CD4-positive, alpha-beta T cell treated with Interleukin-4 for 1 hour (primary cell): ENCODE measurements at places on chromosomes 4 and X.

GRCh38 chrX:153970357-153971123, 1.1 kb downstream of the HCFC1 start:
- DNase-seq: peak; percentile 21

- no peak for DNase-seq
These were observed 1.2 kb downstream of the NPNT start for GRCh38 chr4:105896461-105896942.

GRCh38 chr4:125833-126232, 1.5 kb downstream of the ZNF718 start:
- DNase-seq: no peak

DNA sequence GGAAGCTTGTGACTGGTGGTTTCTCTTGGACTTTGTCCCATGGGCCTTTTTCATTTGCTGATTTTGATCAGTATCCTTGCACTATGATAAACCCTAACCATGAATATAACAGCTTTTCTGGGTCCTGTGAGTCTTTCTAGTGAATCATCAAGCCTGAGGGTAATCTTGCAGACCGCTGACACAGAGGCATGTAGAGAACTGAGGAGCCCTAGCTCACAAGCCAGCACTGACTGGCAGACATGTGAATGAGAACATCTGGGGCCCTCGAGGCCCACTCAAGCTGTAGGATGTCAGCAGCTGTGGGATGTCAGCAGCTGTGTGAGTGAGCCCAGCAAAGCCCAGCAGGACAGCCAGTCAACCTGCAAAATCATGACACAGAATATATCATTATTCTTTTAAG, 36.7 kb downstream of the HMGB3 start:
- DNase-seq: no peak

DNA sequence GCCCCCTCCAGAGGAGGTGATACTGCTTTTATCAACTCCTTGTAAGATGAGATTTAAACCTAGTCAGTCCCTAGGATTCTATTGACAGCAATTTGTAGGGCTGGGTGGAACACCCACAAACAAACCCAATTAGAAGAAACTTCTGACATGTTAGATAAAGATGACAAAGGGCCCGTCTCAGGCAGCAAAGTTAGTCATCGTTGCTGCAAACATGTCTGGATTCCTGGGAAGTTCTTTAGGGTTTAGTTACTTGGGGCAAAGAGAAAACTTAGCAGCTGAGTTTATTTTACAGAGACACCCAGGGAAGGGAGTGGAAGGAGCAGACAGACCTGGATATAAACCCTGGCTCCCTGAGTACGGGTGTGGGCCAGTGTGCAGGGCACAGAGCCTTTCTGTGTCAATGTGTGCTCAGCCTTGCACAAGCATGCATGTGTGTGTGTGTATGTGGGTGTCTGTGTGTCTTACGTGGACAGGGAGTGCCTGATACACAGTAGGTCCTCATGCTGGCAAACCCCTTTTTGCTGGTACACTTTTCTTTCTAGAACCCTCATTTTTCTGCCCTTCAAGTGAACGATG, 130.0 kb upstream of the STX18 start:
- DNase-seq: no peak

GRCh38 chrX:103437147-103437873, 61.0 kb downstream of the BEX3 start:
- no peak for DNase-seq

- DNase-seq: no peak
These were observed 430.6 kb downstream of the BCOR start for GRCh38 chrX:39667191-39667590.

GRCh38 chr4:8502836-8503585, 62.4 kb downstream of the TRMT44 start:
- no peak for DNase-seq

DNA sequence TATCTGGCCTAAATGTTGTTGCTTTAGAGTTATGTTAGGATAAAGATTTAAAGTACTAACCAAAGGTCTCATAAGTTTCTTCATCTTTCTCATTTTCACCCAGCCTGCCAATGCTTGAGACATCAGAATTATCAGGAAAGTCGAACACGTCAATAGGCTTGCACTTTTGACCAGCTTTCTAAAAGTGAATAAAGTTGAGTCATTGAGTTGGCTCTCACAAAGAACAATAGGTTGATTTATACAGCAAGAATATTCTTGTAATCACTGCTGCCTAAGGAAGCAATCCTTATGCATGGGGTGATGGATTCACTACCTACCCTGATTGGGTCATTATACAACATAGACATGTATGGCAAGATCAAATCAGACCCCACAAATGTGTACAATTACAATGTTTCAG, 5.0 kb downstream of the CENPU start:
- DNase-seq: no peak

GRCh38 chr4:188955066-188955465, 815.8 kb downstream of the TRIML1 start:
- DNase-seq: no peak

DNA sequence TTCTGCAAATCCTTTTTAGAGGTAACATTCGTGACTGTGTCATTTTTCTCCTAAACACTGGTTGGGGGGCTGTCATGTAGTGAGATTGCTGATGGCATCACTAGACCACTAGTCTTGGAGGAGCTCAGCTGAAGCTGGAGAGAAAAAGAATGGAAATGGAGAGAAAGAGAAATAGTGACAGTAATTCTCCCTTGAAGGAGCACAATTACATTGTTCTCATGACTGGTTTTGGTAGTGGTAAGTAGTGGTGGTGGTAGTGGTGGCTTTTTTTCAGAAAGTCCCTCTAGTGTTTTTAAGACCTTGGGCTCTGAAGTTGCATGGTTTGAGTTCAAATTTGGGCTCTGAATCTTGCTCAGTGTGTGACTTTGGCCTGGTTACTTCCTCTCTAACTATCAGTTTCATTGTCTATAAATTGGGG, 99.8 kb downstream of the LARP7 start:
- no peak for DNase-seq

DNA sequence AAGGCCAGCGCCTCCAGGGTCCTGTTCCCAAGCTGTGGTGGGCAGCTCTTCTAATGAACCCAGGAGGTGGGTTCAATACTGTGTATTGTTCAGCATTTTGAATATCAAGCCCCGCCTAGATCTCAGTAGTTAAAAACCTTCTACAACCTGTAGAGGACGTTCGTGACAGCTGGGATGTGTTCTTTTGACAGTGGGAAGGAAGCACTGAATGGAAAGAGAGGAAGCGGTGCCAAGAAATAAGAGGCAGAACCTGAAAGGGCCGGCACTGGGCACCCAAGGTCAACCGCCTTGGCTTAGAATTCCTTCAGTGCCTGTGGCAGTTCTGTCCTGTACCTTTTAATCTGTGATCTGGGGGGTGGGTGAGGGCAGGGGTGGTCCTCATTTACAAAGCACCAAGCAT, 73.1 kb downstream of the CC2D2A start:
- no peak for DNase-seq

DNA sequence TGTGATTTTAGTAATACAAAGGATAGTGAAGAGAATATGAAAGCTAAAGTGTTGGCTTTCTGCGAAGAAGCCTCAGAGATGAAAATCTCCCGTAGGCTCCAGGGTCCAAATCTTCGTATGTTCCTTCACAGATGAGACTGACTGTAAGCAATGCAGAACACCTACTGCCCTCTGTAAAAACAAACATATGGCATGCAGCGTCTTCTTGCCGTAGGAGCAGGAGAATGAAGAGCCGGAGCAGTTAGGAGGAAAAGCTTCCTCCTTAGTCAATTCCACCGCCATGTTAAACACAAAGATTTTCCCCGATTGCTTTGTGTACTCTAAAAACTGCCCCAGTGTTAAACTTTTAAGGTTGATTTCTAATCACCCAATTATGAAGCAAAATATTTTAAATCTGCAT, 22.5 kb downstream of the RWDD4 start:
- DNase-seq: no peak

DNA sequence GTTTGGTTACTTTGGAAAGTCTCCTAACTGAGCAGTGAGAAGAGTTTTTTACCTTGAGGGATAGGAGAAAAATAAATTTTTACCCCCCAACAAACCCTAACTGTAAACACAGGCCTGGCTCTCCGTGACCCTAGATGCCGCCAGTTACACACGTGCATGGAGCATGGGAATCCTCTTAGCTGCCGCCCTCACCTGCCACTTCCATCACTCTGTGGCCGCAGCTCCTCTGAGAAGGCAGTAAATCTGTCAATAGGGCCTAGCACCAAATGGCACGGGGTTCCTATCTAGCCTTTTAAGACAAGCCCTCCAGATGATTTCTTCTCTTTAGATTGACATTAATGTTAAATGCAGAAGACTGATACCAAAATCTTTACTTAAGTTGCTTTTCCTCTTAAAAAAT, 330.3 kb upstream of the FAM241A start:
- DNase-seq: no peak

- DNase-seq: no peak
These were observed 1664.6 kb upstream of the ADGRL3 start for GRCh38 chr4:59535541-59535940.

GRCh38 chr4:186240848-186241491, 13.7 kb downstream of the KLKB1 start:
- DNase-seq: no peak

- DNase-seq: no peak
These were observed 74.1 kb upstream of the STOX2 start for GRCh38 chr4:183831026-183831446.

- DNase-seq: no peak
These were observed 9.5 kb upstream of the HUWE1 start for GRCh38 chrX:53695946-53696549.

GRCh38 chr4:78168029-78168428, 110.9 kb downstream of the FRAS1 start:
- DNase-seq: no peak

- no peak for DNase-seq
These were observed 59.8 kb upstream of the RPL34 start for GRCh38 chr4:108560616-108561015.

DNA sequence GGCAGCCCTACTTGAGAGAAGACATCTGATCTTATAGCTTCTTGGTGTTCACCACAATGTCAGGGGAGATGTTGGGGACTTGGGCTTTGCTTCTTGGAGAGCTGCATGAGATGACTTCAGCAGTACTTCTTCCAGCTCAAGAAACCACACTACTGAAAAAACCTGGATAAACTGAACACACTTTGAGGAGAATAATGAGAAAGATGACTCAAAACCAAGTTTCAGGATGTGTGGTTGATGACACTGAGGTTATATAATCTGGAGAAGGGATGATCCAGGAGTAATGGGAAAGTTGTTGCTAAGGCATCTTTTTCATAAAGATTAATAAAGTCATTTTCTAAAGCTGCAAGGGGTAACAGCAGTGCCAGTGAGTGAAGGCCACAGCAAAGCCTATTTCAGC, 58.4 kb upstream of the PNPLA4 start:
- DNase-seq: no peak

DNA sequence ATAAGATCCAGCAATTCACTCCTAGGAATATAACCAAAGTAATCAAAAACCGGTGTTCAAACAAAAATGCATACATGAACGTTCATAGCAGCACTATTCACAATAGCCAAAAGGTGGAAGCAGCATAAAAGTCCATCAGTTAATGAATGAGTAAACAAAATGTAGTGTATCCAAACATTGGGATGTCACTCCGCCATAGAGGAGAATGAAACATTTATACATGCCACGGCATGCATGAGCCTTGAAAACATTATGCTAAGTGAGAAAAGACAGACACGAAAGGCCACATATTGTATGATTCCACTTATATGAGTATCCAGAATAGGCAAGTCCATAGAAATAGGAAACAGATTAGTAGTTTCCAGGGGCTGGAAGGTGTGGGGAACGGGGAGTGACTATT, 11.0 kb upstream of the PDLIM3 start:
- DNase-seq: no peak

- DNase-seq: no peak
These were observed 548.9 kb downstream of the ARAP2 start for GRCh38 chr4:35695421-35695820.

DNA sequence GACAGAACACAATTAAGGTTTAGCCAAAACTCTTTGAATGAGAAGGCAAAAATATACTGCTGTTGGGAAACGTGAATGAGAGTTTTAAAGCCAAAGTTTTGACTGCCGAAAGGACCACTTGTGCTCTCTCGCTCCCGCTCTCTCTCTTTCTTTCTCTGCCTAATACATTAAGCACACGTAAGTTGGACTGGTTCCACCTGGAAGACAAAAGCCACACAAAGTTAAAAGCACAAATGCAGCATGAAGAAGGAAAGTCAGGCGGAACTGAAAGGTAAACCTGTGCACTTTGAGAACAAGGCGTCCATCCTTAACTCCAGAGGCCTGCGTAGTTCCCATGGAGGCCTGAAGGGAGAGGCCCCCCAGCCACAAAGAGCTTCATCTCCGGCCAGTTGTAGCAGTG, 1.9 kb downstream of the DCAF12L2 start:
- no peak for DNase-seq

DNA sequence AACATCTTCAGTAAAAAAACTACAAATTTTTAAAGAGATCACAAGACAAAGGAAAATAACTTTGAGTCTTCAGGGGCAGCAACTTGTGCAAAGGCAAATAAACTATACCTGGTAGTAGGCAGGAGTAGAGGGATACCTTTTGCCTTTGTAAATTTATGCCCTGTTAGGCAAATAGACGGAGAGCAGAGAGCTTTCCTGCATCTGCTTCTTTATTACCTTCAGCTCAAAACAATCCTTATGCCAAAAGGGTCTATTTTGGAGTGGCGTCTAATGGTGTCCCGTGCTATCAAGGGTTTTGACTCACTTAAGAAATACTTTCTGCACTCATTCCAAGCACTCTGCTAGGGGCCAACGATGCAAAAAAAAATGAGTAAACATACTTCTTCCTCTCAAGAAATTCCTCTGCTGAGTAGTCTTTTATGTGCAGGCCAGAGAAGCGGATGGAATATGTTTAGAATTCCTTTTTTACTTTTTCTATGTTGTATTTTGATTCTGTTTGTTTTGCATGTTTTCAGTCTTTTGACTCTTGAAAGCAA, 131.9 kb downstream of the ANXA5 start:
- DNase-seq: no peak

DNA sequence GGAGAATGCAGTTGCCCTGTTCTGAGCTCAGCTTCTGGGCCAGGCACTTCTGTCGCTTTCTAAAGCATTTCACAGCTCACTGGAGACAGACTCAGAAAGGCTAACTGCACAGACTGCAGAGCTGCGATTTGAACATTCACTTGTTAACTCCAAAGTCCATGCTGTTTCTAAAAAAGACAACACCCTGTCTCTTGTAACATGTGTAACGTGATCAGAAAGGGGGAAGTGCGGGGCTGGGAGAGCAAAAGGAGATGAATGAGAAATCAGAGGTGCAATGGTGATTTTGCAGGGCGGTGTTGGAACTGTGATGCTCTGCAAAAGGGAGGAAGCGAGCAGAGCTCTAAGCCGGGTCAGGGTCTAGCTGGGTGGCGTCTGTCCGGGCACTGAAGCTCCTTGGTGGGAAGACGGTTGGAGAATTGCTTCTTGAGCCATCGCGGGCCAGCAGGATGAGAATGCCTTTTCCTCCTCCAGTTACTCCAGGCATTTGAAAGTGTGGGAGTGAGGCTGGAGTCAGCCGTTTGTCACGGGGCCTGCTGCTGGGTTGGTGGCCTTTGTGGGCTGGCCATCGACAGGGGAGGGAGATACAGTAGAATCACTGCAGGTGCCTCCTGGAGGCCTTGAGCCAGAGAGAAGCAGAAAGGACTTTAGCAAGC, 20.3 kb downstream of the TBC1D14 start:
- DNase-seq: peak; percentile 28

- no peak for DNase-seq
These were observed 57.5 kb downstream of the MAML3 start for GRCh38 chr4:140096483-140096861.

GRCh38 chrX:31819455-31819854, 747.6 kb upstream of the FTHL17 start:
- DNase-seq: no peak

- DNase-seq: no peak
These were observed 396.2 kb upstream of the F9 start for GRCh38 chrX:139134316-139134715.

GRCh38 chr4:73705056-73705432, 35.3 kb upstream of the CXCL8 start:
- DNase-seq: no peak

GRCh38 chr4:68655764-68656444, 14.5 kb downstream of the UGT2B15 start:
- no peak for DNase-seq
